ENCODE measurements at places on chromosomes 11 and 22.

DNA sequence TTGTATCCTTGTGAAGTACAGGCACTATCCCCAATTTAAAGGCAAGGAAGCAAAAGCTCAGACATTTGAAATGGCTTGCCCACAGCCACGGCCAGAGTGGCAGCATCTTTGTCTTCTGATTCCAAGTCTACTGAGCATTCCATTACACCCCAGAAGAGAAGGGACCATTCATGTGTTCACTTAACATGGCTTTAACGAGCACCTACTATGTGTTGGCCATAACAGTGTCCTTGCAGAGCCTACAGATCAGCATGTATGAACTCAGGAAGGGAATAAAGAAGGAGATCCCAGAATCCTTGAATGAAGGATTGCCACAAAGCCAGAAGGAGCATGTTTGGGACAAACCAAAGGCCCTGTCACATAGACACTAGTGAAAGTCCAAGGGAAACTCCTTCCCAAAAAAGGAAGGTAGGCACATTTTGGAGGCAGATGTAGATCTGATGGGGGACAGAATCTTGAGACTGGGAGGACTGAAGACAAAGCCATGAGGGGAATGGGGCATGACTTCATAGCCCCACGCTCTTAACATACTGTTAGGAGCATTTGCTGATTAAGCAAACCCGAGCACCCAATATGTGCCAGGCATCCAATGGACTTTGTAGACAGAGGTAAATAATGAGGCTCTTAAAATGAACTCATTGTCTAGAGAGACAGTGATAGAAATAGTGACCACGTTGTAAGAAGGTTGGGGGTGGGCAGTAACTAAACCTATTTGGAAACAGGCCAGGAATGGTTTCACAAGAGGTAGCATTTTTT is 54.9 kb downstream of the P4HA3 start:
- DNase-seq = no peak

- DNase-seq = no peak
Measured at GRCh38 chr22:29370537-29370936, 17.8 kb downstream of the AP1B1 start.

DNA sequence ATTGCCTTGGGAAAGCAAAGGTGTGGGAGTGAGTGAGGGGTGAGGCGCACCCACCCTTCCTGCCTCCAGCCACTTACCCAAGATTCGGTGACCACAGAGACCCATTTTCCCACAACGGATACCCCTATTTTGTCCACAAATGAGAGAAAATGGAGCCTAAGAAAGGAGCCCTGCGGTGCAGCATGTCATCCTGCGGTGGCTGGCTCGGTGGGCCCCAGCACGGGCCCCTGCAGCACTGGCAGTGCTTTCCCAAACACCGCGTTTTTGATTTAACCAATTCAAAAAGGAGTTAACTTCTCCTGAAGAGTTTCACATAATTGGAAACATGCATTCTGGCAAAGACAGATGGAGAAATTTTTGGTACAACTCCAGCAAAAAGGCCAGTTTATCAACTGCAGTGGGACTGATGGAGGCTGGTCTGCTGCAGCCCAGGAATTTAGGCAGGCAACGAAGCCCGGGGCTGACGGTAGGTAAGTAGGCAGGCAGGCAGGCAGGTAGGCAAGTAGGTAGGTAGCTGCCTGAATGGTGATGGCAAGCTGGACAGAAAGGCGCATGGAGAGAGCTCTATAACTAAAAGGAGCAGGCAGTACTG is 84.2 kb downstream of the FDX1 start:
- DNase-seq = no peak

DNA sequence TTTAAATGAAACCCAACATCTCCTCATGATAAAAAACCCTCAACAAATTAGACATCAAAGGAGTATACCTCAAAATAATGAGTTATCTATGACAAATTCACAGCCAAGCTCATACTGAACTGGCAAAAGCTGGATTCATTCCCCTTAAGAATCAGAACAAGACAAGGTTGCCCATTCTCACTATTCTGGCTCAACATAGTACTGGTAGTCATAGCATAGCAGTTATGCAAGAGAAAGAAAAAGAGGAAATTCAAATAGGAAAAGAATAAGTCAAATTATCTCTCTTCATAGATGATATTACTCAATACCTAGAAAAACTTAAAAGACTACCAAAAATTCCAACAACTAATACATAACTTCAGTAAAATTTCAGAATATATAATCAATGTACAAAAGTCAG is 29.4 kb upstream of the XKR3 start:
- no peak for DNase-seq

GRCh38 chr11:32297611-32298011 is 137.7 kb downstream of the WT1 start:
- DNase-seq = peak; percentile 28

DNA sequence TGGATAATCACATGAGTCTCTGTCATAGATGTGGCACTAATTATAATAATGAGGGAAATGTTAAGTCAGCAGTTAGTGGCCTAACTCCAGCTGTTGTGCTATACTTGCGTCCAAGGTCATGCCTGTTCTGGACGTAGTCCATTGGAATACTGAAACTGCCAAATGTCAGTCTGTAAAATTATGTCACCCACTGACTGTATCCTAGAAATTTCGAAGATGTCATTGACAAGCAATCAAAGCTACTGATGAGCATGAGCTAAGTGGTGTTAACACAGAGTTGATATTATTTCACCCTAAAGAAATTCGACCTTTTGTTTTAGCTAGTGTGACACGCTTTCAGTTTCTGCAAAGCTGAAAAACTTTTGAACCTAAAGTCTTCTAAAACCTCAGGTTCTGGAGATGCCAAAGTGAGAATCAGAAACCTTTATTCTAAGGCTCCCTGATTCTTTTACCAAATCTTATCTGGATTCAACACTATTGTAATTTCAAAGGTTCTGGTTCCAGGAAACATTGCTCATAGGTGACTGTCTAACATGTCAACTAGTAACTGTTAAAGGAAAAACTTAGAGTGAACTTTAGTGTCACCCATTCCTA is 14.9 kb upstream of the ME3 start:
- DNase-seq = no peak

GRCh38 chr11:15884141-15884540 is 472.2 kb downstream of the SOX6 start:
- no peak for DNase-seq

GRCh38 chr11:40338739-40339138 is 1120.7 kb downstream of the LRRC4C start:
- DNase-seq = no peak

- DNase-seq = no peak
Measured at GRCh38 chr11:25733777-25734176, 598.2 kb upstream of the ANO3 start.

GRCh38 chr11:21402274-21402673 is 732.9 kb downstream of the NELL1 start:
- DNase-seq = no peak

DNA sequence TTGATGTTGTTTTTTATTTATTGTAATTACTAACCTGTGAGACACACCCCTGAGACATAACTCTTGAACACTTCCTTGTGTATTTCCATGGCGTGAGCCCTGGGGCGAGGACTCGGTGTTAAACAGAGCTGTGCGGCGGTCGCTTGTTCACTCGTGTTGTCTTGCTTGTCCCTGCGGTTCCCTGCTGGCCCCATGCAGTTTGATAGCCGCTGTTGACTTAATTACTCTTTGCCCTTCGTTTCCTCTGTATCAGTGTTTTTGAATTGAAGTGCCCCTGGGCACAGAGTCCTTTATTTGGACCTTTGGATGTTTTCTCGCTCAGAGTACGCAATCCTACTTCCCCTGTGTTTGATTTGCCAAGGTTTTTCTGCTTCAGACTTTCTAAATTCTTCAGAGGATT is 52.7 kb downstream of the TBC1D22A start:
- DNase-seq = no peak

DNA sequence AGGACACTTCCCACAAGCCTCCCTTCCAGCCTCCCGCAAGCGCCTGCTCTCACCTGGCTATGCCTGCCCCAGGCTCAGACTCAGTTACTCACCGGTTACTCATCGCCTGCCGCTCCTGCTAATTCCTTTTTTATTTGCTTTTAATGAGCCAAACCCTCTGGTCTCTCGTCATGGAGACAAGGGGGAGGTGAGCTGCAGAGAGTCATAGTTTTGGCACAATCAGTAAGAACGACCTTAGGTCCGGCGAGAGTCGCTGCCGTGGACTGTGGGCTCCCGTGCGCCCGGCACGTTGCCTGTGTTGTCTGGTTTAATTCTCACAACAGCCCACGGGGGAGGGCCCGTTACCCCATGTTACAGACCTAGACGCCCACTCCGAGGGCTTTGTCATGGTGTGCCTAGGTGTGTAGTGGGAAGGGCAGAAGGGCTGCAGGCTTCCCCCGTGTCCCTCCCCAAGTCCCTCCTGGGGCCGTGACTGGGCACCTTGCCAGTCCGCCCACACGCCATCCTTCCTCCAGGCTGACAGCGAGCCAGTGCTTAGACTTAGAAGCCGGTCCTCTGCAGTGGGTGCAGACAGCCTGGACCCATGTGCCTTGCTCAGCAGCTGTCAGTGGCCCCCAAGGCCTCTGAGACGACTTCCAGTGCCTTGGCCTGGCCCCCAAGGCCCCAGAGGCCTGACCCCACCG is 42.2 kb downstream of the WNT7B start:
- DNase-seq = no peak

GRCh38 chr22:47295982-47296381 is 533.5 kb downstream of the TBC1D22A start:
- no peak for DNase-seq

GRCh38 chr22:30118291-30118690 is 38.0 kb downstream of the HORMAD2 start:
- no peak for DNase-seq
